ENCODE measurements at places on chromosomes 16 and 17.
A peak's percentile ranks its signal among the peaks of the same experiment; 100 is the strongest.

DNA sequence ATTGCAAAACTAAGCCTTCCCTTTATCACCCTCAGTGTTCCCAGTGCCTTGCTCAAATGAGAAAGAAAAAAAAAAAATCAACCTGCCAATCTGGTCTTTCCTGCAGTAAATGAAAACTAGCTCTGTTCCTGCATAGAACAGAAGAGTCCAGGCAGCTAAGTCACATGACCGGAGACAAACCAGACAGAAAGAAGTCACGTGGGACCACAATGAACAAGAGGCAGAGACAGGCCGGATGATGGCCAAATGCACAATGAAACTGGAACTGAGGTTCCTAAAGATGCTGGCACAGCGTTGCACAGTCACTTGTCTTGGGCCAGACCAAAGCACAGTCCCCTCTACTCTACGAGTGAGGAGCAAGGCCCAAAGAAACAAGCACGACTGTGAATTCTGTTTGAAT is 172.5 kb downstream of the GRIN2A start:
- DNase-seq: no peak

DNA sequence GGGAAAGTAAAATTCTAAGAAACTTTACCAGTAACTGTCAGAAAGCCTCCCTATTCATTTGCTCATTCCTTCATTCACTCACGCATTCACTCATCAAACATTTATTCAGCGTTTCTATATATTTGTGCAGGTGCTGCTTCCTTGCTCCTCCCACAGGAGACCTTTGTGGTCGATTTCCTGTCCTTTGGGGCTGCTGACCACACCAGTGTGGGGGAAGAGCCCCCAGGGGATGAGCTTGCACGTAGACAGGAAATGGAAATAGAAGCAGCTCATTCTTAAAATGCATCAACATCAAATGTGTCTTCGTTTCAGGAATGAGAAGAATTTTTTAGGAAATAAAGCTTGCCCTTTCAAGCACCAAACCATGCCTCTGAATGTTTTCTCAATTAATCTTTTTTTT is 9.6 kb downstream of the PIK3R6 start:
- no peak for DNase-seq

- no peak for DNase-seq
Observed at GRCh38 chr17:35460354-35460851, 11.8 kb upstream of the SLFN13 start.

DNA sequence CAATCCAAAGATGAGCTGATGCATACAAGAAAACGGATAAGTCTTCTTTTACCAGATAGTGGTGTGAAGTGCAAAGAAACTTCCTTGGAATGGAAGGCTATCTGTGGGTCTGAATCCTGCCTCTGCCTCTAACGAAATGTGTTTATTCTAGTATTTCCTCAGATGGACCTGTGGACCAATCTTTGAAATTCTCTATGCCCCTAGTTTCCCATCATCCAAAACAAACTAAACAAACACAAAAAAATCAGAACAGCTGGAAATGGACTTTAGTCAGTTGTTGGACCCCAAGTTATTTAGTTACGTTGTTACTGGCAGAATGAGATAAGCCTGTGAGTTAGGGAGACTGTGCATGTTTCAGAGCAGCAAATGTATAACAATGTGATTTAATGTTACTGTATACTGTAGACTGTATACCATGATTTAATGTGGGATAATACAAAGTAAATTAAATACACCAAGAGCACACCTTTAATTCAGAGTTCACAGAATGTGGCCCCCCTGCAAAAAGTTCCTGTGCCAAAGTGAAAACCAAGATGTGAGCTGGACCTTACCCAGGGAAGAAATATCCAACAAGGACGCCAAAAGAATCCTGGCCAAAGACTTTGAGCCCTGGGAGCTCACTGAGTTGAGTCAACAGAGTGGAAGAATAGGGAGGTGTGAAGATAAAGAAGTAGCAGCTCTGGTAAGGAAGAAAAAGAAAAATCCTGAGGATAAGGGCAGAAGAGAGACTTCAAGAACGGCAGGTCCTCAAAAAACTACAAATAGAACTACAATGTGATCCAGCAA is 255.2 kb downstream of the CNTNAP4 start:
- DNase-seq: no peak

- no peak for DNase-seq
Observed at GRCh38 chr17:68289473-68289872, 1.5 kb downstream of the SLC16A6 start.

- DNase-seq: no peak
Observed at GRCh38 chr17:81428121-81428515, 32.9 kb downstream of the BAHCC1 start.

DNA sequence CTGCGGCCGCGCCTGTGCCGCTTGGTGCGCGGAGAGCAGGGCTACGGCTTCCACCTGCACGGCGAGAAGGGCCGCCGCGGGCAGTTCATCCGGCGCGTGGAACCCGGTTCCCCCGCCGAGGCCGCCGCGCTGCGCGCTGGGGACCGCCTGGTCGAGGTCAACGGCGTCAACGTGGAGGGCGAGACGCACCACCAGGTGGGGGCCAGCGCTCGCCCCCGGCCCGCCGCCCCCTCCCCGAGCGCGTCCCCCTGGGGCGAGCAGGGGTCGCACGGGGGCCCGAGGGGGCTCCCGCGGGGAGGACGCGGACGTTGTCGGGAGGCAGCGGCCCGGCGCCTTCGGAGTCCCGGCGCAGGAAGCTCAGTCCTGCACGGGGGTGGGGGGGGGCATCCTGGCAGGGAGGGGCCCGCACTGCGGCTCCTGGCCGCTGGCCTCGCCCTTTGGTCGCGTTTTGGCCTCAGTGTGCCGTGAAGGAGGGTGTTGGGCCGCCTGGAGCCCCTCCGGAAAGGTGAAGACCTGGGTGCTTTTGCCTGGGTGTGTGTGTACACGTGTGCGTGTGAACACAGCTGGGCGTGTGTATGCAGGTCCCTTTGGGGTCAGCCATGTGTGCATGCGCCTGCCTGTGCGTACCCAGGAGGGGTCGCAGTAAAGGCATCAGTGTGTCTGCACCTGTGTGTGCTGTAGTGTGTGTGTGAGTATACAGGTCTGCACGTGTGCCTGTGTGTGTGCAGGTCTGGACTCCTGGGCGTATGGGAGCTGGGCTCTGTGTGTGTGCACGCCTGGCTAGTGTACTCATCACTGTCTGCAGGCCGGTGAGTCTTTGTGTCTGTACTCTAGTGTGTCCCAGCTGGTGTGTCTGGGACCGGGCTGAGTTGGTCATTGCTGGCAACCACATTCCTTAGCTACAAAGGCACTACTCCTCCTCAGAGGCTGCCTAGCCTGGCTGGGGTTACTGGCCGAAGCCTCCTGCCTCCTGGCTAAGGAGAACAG is 615 bp downstream of the NHERF2 start:
- no peak for DNase-seq

DNA sequence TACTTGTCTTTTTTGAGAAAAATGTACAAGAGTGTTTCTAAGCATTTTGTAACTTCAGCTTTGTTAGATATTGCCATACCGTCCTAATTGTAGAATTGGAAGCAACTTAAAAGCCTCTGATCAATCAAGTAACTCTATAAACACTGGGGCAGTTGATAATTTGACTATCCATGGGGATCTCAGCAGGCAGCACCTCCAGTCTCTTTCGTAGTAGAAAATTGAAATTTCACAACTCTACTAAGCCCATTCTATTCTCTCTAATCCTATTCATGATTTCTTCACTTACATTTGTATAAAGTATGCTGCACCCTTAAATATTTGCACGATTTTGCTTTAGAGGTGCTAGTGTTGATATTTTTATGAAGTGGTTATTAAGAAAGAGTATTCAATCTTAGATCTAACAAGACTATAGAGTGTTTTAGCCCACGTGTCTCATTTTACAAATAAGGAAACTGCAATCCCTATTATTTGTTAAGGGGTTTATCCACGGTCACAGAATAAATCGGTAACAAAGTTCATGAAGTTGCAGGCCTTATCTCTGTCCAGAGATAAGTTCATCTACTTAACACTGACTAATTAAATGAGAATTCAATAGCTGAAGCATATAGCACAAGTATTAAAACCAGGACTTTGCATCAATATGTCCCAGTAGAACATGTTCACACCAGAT is 10.9 kb downstream of the ABCA6 start:
- DNase-seq: no peak

GRCh38 chr16:74649839-74650504 is 16.7 kb downstream of the RFWD3 start:
- no peak for DNase-seq

GRCh38 chr17:67637901-67638641 is 79.7 kb upstream of the NOL11 start:
- DNase-seq: no peak

DNA sequence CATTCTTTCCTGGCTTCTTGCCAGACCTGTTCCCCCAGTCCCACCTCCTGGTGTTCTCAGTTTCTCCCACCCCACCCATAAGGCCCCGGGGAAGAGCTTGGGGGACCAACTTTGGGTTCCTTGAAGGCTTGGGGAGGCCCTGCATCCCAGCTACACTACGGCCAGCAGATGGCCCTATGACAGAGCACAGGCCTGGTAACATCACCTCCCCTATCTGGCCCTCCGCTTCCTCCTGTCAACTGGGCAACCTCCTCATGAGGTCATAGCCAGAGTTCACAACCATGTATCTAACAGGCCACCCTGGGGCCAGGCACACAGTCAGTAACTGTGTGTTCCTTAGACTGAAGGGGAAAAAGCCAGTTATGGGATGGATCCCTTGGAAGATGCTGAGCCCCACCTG is 31.4 kb downstream of the MYO15A start:
- DNase-seq: no peak

GRCh38 chr17:13199425-13199824 is 181.6 kb upstream of the ELAC2 start:
- no peak for DNase-seq

DNA sequence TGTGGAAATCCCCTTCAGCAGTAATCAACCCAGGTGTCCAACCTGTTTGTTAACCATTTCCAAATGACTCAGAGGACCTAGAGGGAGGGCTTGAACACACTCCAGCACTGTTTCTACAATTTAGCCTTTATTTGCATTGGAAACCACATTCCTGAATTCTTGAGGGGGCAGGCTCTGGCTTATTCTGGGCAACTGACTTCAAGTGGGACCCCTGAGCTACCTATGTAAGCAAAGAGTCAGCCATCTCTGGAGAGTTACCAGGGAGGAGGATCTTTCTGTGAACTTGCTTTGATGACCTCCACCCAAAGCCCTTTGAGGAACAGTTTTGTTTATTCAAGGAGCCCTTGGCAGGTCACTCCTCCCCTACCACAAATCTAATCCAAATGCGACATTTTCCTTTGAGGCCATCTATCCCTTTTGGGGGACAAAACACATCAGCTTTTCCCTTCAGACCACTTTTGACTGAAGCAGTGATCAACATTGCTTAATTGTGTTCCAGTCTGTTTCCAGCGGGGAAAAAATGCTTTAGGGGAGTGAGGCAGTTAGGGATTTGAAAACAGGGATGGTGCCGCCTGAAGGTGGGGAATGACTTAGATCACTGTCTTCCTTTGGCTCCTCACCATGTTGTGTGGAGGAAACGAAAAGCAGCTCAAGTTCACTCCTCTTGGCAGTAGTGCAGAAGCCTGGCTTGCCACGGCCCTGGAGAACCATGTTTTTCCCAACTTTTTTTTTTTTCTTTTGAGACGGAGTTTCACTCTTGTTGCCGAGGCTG is 46.2 kb downstream of the TUBD1 start:
- peak; percentile 95 for DNase-seq

- no peak for DNase-seq
Observed at GRCh38 chr17:71446645-71447437, 674.0 kb upstream of the SOX9 start.

DNA sequence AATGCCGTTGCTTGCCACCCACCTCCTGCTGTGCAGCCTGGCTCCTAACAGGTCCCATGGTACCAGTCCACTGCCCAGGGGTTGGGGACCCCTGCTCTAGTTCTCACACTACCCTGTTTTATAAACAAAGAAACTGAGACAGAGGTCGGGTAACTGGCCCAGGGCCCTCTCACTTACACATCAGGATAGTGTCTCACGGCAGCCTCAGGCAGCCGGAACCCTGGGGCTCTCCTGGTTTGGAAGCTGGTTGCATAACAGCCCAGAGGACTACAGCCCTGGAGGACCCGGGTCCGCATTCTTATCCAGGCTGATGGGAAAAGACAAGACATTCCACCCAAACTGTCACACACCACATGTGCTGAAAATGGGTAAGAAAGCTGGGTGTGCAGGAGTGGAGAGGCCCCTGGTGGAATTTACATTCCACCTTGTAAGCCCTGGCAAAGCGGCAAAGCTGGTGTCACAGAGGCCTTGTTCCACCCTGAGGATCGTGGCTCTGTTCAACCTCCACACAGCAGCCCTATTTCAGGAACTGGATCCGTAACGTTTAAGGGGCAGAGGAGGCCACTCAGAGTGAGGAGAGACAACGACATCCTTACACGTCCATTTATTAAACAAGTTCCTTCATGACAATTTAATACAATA is 9.8 kb downstream of the CMTM3 start:
- no peak for DNase-seq

DNA sequence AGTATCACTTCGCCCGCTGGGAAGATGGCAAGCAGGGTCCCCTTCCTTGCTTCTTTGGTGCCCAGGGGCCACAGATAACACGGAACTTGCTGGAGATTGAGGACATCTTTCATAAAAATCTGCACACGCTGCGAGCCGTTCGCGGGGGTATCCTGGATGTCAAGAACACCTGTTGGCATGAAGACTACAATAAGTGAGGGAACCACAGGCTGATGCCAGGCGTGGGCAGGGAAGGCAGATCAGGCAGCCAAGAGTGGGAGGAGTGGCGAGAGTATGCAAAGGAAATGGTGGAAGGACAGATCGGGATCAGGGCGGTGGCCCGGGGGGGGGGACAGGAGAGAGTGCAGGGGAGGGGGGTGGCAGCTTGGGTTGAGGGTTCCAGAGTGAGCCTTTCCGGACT is 22.2 kb downstream of the DNAH2 start:
- no peak for DNase-seq

GRCh38 chr17:1769822-1770477 is 8.1 kb downstream of the SERPINF1 start:
- no peak for DNase-seq

GRCh38 chr17:9381068-9381467 is 194.6 kb downstream of the STX8 start:
- no peak for DNase-seq

DNA sequence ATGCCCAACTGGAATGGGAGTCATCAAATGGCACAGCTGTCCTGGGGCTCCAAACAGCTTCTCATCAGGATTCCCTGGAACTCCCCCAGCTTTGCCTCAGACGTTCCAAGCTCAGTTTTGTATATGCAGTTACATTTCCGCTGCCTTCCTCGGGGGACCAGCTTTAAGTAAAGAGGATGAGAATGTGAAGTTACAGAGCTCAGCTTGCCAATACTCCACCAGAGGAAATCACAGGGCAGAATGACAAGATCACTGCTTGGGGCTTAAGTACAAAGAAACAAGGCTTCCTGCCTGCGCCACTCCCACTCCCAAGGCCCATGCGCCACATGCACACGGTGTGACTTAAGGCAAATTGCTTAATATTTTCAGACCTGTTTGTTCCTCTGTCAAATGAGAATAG is 272.4 kb upstream of the CDH11 start:
- no peak for DNase-seq

DNA sequence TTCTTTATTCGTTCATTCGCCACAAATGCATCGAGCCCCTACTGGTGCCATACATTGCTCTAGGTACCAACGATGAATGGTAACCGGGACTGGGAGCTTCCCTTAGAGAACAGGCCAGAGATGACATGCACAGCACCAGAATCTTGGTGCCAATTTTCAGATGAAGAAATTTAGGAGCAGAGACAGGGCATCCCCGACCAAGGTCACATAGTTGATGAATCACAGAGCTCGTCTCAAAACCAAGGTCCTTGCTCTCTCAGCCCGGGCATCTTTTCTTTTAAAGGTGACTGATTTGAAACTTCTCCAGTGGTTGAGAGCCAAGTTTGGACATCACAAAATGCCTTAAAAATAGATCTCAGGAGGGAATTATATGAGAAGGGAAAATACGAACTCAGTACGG is 73.2 kb upstream of the C16orf82 start:
- no peak for DNase-seq
